Aorta (tissue), 5 donors: ENCODE measurements at places on chromosomes 13 and 19. TPM values are rescaled to one million over a fixed set of nuclear protein-coding genes. Genes with fewer than 3 reads are reported as not detected.

DNA sequence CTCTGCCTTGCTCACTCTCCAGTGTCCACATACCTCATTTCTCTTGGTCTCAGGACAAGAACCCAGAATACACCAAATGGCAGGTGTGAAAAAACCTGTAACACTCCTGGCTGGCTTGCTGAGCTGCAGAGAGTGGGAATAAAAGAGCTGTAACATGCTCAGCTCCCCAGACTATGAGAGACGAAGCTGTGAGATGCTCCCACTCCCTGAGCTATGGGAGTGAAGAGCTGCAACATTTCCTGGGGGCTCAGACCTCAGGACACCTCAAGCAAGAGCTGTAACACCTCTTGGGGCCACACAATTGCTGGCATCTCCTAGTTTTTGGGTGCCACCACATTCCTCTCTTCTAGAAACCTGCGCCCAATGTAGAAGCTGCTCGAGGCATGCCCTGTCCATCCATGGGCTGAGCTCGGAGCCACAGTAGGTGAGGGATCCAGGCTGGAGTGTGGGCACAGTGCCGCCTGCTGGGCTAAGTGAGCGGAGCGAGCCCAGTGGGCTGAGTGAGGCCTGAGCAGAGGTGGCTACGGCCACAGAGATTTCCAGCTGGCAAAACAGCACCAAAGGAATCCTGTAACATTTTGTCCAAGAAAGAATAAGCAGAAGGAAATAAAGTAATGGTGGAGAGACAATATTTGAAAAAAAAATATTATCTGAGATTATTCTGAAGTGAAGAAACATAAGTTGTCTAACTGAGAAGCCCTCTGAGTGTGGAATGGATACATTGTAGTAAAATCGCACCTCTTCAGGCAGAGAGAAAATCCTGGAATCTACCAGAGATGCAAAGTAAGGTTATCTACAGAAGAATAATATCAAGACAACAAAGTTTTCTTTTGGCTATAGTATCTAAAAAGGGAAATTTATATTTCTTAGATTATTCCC lies 186.2 kb upstream of the PCDH9 start:
- no peak overlapping the region for H3K4me3 ChIP-seq
- no peaks in the 10 kb centered on the region for H3K36me3 ChIP-seq

DNA sequence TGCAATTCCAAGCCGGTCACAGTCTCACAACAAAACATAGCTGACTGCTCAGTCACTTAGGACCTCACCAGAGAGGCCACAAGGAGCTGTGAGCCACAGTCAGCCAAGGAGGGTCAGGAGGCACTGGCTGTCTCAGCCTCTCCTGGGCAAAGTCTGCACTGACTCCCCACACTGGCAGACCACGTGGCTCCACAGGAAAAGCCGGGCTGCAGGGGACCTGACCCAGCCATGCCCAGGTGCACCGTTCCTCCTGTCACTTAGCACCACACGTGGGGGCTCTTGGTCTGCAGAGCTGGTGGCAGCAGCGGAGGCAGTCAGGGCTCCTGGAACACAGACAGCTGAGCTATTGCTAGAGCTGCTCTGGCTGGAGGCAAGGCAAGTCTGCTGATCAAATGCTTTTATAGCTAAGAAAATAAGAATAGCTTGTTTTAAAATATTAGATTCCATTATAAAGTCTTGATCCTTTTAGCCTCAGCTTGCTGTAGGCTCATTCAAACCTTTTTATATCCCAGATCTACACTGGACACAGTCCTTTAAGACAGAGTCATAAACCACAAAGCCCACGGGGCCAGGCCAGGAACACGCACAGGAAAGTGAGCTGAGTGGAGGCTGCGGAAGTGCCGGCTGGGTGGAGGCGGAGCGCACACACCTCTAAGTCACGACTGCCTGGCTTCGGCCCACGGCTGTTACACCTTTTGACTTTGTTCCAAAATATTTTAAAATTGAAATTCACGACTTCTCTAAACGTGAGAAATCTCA lies 744.1 kb downstream of the UQCRFS1 start:
- no peak overlapping the region for H3K4me3 ChIP-seq
- no peaks in the 10 kb centered on the region for H3K27me3 ChIP-seq
- H3K27ac ChIP-seq, result no peak overlapping the region
- H3K36me3 ChIP-seq, result no peaks in the 10 kb centered on the region
- no peak for DNase-seq

DNA sequence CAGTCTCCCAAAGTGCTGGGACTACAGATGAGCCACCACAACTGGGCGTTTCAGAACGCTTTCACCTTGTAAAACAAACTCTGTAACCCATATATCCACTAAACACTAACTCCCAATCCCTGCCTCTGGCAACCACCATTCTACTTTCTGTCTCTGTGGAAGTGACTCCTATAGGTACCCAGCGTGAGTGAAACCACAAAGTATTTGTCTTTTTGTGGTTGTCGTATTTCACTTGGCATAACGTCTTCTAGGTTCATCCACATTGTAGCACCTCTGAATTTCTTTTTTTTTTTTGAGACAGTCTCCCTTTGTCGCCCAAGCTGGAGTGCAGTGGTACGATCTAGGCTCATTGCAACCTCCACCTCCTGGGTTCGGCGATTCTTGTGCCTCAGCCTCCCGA lies 44.8 kb downstream of the BRD4 start:
- DNase-seq, result no peak
- no peaks in the 10 kb centered on the region for H3K36me3 ChIP-seq
- H3K4me3 ChIP-seq, result no peak overlapping the region
- H3K4me1 ChIP-seq, result peaks cover 13% of the 10 kb centered on the region
- H3K27me3 ChIP-seq, result no peaks in the 10 kb centered on the region

The SOHLH2 gene
- not detected for polyA plus RNA-seq

DNA sequence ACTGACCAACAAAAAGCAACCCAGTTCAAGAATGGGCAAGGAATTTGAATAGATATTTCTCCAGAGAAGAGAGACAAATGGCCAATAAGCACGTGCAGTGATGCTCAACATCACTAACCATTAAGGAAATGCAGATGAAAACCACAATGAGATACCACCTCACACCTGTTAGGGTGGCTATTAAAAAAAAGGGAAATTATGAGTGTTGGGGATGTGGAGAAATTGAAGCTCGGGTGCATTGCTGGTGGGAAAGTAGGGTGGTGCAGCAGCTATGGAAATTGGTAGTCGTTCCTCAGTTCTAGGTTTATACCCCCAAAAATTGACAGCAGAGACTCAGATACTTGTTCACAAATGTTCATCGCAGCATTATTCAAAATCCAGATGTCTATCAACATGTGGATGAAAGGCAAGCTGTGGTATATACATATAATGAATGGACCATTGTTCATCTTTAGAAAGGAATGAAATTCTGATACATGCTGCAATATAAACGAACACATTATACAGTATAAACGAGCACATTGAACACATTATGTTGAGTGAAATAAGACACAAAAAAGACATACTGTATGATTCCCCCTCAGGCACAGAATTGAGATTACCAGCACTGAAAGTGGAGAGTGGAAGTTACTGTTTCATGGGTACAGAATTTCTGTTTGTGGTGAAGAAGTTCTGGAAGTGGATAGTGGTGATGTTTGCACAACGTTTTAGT lies 927 bp downstream of the CHAMP1 start:
- no peak for DNase-seq
- H3K27ac ChIP-seq, result no peak overlapping the region
- no peaks in the 10 kb centered on the region for H3K4me1 ChIP-seq
- H3K36me3 ChIP-seq, result no peaks in the 10 kb centered on the region
- peak overlapping the region; percentile 84 for H3K4me3 ChIP-seq

DNA sequence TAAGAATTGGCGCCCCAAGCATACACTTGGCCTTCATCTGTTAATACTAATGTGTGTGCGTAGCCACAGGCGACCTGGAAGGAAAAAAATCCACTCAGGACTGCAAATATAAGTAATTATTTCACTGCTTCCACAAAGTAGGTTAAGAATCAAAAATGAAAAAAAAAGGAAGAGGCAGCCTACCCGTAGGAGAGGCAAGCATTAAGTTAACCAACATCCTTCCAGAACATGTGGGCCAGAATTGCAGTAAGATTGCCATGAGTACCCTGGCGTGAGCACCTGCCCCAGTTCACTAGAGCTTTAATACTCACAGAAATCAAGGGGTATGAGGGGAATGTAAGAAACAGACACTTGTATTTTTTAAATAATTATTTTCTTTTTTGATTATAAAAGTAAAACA lies 22.2 kb downstream of the RCBTB2 start:
- no peaks in the 10 kb centered on the region for H3K27me3 ChIP-seq
- H3K36me3 ChIP-seq, result no peaks in the 10 kb centered on the region
- no peaks in the 10 kb centered on the region for H3K4me1 ChIP-seq
- no peak for DNase-seq

The PLA2G4C gene
- polyA plus RNA-seq, result 6.8 TPM

DNA sequence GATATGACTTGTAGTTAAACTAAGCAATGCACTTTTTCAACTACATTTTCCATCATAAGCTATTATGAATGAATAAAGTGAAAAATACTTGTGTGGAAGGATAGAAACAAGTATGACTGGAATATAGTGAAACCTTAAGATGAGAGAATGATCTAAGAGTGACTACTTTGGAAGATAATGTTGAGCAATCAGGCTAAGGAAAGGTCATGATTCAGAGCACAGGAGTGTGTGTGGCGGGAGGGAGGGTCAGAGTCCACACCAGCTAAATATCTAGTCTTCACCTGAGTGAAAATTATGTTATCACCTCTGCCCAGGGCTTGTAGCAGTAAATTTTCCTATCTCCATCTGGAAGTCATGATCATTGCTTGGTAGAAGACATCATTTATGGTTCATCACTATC lies 833.4 kb upstream of the ATXN8OS start:
- H3K27ac ChIP-seq, result no peak overlapping the region
- no peaks in the 10 kb centered on the region for H3K27me3 ChIP-seq
- no peak for DNase-seq
